ENCODE measurements at places on chromosomes 11 and 22. TPM values are rescaled to one million over a fixed set of nuclear protein-coding genes. Genes with fewer than 3 reads are reported as not detected.
A peak's percentile ranks its signal among the peaks of the same experiment; 100 is the strongest.

Gene OR8B4
- not detected for total RNA-seq

Gene HTR3A
- total RNA-seq, result not detected

Gene SLC25A45
- 4.1 TPM for total RNA-seq

GRCh38 chr11:72239313-72239848, 4.6 kb downstream of the PHOX2A start:
- peaks cover 34% of the 10 kb centered on the region for H3K27me3 ChIP-seq
- no peak for DNase-seq
- H3K36me3 ChIP-seq, result peaks cover 34% of the 10 kb centered on the region
- H3K4me1 ChIP-seq, result peaks cover 9% of the 10 kb centered on the region

- no peaks in the 10 kb centered on the region for H3K36me3 ChIP-seq
- no peak for DNase-seq
- no peak overlapping the region for H3K27ac ChIP-seq
These were observed 357.2 kb upstream of the NARS2 start for GRCh38 chr11:78931891-78932290.

- H3K4me3 ChIP-seq, result peak overlapping the region; percentile 86
- H3K36me3 ChIP-seq, result no peaks in the 10 kb centered on the region
- peak; percentile 91 for DNase-seq
- peak overlapping the region; percentile 38 for H3K27ac ChIP-seq
- H3K4me1 ChIP-seq, result peaks cover 14% of the 10 kb centered on the region
These were observed 1.1 kb upstream of the PPFIBP2 start for GRCh38 chr11:7512525-7513233.

GRCh38 chr22:28864878-28865596, 18.3 kb upstream of the ZNRF3 start:
- H3K4me1 ChIP-seq, result no peaks in the 10 kb centered on the region
- no peak overlapping the region for H3K4me3 ChIP-seq
- no peaks in the 10 kb centered on the region for H3K36me3 ChIP-seq
- H3K27ac ChIP-seq, result no peak overlapping the region

All from osteoblast (primary cell).